ENCODE measurements at places on chromosomes 16 and 17. TPM values are rescaled to one million over a fixed set of nuclear protein-coding genes. Genes with fewer than 3 reads are reported as not detected.

Gene CCL15
- total RNA-seq, result not detected

Gene ADGRG1
- 37.0 TPM for total RNA-seq

Gene KRTAP4-5
- total RNA-seq, result not detected

Gene KRT33A
- not detected for total RNA-seq

Gene PRAC2
- not detected for total RNA-seq

Gene ASPHD1
- total RNA-seq, result not detected

Gene PNMT
- 0.26 TPM for total RNA-seq

Data from esophagus squamous epithelium (tissue), 5 donors.